MCF 10A (cell line): ENCODE measurements at places on chromosomes 6 and 20.
A peak's percentile ranks its signal among the peaks of the same experiment; 100 is the strongest.

DNA sequence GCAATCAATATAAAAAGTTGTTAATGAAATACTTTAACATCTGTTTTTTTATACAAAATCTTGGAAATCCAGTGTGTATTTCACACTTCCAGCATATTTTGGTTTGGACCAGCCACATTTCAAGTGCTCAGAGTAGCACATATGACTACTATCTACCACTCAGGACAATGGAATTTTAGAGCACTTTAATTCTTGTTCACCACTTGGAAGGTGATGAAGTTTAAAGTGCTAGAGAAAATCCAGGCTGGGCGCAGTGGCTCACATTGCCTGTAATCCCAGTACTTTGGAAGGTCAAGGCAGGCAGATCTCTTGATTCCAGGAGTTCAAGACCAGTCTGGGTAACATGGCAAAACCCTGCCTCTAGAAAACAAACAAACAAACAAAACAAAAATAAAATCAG, 6.1 kb upstream of the SLC35B3 start:
- DNase-seq: no peak

DNA sequence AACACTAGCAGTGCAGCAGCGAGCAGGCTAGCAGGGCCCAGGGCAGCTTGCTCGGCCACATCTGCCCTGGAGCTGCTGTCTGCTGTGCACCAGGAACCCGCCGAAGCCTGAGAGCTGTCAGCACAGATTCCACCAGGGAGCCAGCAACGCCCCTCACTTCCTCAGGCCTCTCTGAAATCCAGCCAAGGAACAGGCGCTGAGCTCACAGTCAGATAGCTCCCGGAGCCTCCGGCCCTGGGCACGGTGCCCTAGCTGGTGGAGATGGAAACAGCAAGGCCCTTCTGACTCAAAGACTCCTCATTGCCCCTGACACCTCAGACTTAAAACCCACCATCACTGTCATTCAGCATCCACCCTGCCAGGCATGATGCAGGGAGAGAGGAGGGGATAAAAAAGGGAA, 839.4 kb downstream of the MAFB start:
- peak; percentile 94 for DNase-seq

DNA sequence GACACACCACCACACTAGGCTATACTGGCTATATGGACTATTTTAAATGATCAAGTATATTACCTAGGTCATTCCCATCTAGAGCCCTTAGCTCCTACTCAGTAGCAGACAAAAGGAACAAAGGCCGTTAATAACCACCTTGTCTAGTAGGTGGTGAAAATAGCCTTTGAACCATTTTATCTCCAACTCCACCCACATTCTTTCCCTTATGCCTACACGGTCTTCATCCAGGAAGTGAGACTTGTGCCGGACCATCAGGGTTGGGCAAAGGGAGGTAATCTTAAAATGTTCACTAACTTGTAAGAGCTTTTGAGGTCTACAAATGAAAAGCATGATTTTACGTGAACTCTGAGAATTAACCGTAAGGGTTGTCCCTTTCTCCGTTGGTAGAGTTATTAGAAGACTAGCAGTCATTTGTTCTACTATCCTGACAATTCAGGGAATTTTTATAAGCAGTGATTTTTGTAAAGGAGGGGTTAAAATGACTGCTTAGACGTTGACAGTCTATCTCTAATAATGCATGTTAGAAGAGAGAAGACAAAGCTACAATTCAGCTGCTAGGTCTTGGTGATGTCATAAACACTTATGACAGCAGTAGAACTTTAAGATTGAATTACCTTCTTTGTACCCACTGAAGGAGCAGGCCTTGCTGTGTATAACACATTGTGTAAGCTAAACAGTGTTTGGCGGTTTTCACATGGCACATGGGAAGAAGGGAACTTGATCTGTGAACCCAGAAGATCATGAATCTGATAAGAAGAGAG, 371.8 kb upstream of the JAG1 start:
- DNase-seq: no peak

- no peak for DNase-seq
Observed at GRCh38 chr6:137921823-137922222, 54.8 kb downstream of the TNFAIP3 start.

DNA sequence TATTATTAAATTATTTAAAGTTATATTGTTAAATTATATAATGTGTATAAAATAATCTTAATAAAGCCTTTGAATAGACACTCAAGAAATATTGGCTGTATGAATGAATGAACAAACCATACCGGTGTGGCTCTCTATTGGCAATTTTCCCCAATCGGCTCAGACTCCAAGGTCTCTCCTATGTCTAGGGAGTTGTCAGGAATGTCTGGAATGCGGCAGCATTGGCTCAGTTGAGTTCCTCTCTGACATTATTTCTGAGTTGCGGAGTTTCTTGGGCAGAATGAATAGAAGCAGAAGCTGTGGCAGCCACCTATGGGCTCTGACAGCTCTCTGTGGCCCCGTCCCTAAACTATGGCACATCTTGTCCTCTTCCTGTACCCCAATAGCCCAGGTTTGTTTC, 111.0 kb downstream of the SOBP start:
- DNase-seq: peak; percentile 67

DNA sequence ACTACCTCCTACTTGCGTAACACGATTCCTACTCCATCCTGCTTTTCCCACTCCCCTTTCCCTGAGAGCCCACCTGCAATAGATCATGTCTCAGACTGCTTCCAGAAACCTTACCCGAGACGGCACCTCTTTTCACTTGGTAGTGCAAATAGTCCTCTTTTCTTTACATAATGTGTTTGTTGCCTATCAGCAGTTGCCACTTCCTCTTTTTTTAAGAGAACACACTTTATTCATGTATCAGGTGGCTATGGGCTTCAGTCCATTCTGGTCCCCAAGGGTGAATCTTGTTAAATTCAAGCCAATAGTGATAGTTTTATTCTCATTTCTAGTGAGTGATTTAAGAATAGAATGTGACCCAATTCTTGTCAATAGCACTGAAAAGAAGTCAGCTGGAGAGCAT, 57.7 kb upstream of the FERMT1 start:
- DNase-seq: no peak
